ENCODE measurements at places on chromosomes 12 and 14.

DNA sequence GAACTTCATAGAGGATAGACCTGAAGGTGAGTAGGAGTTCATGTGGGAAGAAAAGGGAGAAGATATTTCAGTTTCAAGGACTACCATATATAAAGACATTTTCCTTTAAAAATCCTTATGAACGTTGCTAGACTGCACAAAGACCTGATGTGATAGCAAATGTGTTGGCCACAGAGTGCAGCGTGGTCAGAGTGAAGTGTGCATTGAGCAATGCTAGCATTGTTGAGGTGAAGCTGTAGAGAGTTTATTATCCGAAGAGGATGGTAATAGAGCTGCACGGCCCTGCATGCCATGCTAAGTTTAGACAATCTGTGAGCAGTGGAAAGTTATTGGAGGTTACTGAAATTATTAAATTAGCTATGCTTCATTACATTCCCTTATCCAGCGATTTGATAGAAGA, 413.0 kb downstream of the CCDC91 start:
- no peak for DNase-seq

DNA sequence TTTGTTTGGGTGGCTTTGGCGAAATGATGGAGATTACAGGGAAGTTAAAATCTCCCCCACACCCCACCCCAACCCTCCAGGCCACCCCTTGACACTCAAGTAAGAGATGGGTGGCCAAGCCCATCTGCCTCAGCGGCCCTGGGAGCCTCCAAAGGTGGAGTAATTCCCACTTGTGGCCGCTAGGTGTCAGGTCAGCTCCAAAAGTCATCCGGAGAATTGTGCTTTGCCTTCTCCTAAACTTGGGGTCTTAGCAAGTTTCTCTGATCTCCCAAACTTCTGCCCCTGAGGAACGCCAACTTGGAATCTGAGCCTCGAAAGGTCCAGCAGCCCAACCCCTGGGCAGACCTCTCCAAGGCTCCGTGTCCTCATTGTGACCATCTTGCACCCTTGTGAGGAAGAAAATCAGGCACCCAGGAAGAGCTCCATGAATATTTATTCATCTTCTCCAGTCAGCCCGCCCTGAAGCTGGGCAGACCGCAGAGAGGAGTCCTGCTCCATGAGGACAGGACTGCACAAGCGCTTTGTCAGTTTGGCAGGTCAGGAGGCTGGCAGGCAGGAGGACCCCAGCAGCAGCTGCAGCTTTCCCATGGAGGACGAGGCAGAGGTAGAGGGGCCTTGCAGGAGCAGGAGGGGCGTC, 46.7 kb downstream of the LRRC74A start:
- peak; percentile 61 for DNase-seq

DNA sequence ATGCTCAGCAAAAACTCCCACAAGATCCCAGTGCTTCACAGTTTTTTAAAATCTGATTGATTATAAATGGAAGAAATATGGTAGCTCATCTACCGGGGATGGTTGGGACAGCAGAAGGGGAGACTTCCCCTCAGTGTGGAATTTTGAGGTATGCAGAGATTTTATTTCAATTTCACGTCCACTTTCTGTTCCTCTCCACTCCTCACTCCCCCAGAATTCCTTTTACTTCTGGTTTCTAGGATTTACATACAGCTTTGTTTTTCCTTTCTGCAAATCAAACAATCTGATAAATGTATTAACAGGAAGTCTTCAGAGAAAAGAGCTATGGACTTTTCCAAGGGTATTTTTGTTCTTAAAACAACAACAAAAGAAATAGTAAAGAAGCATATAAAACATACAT, 181.5 kb upstream of the ARHGAP5 start:
- DNase-seq, result no peak

- DNase-seq, result no peak
Measured at GRCh38 chr12:57236925-57237595, 7.5 kb downstream of the SHMT2 start.

- no peak for DNase-seq
Measured at GRCh38 chr12:121278169-121279070, 18.1 kb downstream of the CAMKK2 start.

- DNase-seq, result no peak
Measured at GRCh38 chr12:62862259-62862881, 72.6 kb downstream of the PPM1H start.

DNA sequence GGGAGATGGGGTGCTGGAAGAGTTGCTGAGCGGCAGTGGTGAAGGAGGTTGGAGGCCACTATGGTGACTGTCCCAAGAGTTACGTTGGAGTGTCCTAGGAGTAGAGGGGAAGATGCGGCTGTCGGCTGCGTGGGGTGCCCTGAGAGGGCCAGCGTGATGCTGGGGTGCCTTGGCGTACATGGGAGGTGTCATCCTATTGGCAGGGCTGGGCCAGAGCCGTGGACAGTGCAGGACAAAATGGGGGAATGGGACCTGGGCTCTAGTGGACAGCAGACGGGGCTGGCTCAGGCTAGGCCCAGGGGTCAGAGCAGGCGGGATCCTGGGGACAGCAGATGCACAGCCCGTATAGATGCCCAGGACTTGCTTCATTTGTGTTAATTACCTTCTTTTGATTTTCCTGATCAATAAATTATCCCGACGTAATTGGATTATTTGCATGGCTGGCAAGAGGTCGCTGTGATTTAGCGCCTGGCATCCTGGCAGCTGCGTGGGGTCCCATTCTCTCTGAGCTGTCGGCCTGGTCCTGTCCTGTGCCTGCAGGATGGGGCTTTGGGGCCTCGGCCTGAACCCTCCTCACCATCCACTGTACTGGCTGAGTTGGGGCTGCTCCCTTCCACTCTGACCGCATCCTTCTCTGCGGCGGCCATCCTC, 203.9 kb upstream of the C14orf180 start:
- DNase-seq, result no peak

DNA sequence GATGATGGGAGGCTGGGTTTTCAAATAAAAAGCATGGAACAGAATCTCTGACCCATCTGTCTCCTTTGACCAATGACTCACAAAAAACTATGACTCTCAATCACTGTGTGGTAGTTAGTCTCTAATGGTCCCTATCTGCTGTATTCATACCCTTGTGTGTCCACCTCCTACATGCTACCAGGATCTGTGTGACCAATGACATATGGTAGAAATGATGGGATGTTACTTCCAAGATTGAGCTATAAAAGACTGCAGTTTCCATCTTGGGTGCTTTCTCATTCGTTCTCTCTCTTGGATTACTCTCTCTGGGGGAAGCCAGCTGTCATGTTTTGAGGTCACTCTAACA, 144.7 kb upstream of the BTG1 start:
- no peak for DNase-seq

- no peak for DNase-seq
Measured at GRCh38 chr12:42085594-42085993, 59.1 kb downstream of the GXYLT1 start.

GRCh38 chr12:90250766-90251165, 542.1 kb upstream of the ATP2B1 start:
- DNase-seq, result no peak

DNA sequence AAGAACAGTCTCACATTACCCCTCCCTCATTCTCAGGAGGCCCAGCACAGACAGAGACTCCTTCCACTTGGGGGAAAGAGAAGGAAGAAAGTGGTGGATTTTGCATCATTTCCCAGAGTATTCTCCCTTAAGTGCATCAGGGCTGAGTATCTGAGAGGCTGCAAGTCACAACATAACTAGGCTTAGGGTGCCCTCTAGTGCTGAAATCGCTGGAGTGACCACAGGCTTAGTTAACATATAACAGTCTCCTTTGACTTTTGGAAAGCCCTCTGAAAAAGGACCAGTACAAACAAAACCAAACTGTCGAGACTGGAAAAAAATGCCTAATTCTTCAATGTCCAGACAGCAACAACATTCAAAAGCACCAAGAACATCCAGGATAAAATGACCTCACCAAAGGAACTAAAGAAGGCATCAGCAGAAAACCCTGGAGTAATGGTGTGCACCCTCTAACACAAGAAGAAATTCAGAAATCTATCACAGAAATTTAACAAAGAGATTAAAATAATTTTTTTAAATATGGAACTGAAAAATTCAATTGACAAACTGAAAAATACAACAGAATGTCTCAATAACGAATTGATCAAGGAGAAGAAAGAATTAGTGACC, 412.3 kb downstream of the RPS29 start:
- peak; percentile 6 for DNase-seq

DNA sequence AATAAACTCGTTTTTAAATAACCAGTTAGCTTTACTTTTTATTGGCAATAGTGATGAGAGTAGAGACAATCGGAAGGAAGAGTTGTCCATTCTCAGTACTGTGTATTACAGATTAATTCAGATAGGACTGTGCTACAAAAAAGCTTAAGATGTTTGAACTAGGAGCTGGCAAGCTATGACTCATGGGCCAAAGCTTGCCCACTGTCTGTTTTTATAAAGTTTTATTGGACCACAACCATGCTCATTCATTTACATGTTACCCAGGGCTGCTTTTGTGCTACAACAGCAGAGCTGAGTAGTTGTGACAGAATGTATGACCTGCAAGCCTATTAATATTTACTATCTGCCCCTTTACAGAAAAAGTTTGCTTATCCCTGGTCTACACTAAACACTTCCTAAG, 19.4 kb downstream of the GNS start:
- DNase-seq, result no peak

- no peak for DNase-seq
Measured at GRCh38 chr12:14431975-14432374, 66.5 kb downstream of the ATF7IP start.

DNA sequence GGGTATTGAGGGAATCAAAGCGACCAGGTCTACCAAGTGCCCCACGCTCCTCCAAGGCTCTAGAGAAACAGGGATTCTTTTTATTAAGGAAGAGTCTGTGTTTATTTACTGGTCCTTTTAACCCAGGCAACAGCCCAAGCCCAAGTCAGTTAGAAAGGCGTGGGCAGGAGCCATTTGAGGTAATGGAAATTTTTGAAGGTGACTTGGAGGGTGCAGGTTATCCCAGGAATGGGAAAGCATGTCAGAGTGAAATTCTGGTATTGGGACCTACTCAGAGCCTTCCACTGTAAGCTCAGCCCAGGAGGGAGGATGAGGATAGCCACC, 2.9 kb downstream of the SLC6A12 start:
- no peak for DNase-seq

DNA sequence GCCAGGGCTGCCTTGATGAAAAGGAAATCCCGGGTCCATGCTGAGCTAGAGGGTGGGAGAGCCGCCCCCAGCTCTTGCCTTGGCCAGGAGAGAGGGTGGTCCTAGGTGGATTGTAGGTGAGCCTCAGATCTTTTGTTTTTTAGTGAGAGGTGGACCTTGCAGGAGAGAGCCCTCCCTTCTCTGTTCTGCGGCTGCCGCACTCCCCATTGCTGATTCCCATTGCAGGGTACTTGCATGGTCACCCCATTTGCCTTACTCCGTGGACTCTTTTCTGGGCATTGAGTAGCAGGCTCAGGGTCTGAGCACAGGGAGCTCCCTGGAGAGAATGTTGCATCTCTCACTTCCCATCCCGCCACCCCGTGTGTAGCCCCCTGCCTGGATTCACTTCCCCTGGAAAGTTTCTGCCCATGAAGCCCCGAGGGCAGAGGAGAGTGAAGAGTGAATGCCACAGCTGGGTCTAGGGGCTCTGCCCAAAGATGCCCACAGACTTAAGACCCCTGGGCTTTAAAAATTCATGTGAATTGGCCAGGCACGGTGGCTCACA, 10.2 kb downstream of the VASH1 start:
- no peak for DNase-seq

GRCh38 chr14:68957775-68958174, 21.3 kb downstream of the ACTN1 start:
- DNase-seq, result no peak
